RPMI7951 (cell line): ENCODE measurements at places on chromosomes 4 and X.
A peak's percentile ranks its signal among the peaks of the same experiment; 100 is the strongest.

- DNase-seq = no peak
Observed at GRCh38 chrX:46461660-46462191, 83.5 kb downstream of the ZNF674 start.

DNA sequence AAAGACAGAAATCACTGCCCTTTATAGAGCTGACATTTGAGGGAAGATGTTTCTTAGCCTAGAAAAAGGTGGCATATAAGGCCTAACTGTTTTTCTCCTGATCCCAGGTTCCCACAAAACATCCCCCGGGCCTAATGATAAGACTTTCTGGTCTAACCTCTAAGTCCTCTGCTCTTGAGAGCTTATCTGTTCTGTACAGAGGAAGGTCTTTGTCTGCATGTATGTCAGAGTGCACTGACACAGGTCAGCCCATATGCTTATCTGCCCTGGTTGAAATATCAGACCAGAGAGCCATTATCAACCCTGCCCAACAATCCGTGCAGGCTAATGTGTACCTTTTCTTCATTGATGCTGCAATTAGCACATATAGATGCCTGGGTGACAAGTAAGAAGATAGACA, 76.2 kb downstream of the ARHGEF9 start:
- DNase-seq = no peak

DNA sequence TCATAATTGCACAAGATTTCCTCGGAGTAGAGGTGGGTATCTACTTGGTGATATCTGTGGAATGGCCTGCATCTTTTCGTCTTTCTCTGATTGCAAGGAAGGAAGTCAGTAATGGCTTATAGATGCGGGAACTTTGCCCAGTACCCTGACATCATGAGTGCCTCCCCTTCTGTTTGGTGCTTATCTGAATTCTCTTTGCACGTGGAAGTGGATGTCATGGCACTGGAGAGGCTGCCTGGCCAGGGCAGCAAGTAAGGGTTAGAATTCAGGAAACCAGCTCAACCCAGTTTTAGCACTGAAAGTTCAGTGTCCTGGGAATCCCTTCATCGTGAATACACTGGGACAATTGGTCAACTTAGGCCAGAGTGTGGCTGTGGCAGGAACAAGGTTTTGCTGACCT, 83.5 kb upstream of the RAPGEF2 start:
- DNase-seq = no peak

DNA sequence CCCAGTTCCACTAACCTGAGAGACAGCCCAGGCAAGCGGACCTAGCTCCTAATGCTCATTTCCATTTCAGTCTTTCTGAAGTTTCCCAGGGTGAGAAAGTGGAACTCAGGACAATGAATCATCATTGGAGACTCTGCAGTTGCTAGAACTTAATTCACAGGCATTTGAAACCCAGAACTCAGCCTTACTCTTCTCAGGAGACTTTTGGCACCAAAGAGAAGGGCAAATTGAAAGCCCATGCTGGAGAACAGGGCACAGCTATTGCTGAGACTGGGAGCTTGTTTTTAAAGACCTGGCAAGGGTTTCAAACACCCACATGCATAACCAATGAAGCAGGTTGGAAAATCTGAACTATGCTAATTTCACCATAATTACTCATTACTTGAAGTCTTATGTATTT, 36.0 kb downstream of the BST1 start:
- no peak for DNase-seq

DNA sequence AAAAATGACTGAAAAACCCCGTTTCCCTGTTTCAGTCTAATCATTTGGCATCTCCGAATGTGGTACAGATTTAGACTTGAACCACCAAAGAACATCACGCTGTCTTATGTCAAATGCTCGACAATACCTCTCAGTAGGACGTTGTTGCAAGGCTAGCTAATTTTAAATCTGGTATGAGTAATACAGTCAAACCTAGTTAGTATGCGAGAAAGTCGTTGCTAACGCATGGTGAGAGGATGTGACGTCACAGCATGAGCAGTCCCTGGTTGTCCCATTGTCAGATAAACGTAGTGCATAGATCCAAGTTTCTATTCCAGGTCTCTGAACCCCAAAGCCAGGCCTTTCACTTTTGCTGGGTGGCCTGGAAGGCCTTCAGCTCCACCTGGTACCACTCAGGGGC, 44.7 kb downstream of the SETD7 start:
- peak; percentile 36 for DNase-seq

DNA sequence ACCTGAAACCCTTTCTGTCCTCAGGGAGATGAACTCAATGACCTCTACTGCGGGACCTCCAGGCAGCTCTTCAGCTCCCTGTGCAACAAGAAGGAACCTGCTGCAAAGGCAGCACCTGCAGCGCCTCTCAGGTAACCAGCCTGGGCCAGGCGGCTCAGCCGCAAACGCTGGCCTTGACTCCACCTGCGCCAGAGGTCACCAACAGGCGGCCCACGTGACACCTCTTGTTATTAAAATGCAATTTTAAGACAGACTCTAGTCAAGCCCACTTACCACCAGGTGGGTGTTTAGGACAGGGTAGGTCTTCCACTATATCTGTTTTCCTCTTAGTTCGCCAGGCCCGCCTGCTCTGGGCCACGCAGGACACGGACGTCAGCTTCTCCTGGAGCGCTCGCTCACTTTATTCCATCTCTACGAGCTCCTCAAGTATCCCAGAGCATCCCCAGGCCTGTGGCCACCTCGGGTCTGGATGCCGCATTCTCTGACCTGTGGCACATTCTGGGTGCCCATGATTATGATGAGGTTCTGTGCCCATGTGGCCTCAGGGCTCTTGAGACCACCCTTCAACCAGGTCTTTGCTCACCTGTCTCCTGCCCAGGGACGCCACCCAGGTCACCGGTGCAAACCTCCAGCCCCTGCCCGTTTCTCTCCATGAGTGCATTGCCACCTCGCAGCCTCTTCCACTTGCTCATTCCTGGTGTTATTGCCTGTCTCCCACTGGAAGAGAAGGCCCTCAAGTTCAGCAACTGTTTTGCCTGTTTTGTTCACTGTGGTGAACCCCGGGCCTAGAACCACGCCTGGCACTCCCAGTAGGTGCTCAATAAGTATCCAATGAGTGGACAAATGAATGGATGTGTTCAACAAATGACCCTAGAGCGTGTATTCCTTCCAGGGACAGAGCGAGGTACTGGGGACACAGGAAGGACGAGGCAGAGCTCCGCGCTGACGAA, 32.8 kb upstream of the JAKMIP1 start:
- no peak for DNase-seq

DNA sequence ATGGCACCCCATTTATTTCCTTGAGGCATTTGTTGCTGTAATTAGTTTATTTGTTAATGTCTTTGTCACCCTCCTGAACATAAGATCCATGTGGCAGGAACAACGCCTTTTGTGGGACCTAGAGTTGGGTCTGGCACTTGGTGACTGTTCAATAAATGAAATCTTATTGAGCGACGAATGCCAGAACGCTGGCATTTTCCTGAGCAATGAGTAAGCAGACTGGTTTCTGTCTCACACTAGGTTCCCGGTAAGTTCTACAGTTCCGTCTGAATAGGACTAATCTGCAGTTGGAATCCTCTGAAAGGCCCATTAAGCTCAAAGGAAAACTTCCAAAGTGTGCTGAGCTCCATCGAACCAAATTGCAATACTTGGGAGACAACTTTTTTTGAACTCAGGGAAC, 49.2 kb downstream of the GATB start:
- DNase-seq = no peak
